ENCODE measurements at places on chromosomes 12 and 14.

GRCh38 chr14:20470603-20470901 lies 1.3 kb downstream of the PNP start:
- DNase-seq = no peak

- DNase-seq = no peak
Measured at GRCh38 chr14:43706900-43707299, 800.2 kb downstream of the FSCB start.

DNA sequence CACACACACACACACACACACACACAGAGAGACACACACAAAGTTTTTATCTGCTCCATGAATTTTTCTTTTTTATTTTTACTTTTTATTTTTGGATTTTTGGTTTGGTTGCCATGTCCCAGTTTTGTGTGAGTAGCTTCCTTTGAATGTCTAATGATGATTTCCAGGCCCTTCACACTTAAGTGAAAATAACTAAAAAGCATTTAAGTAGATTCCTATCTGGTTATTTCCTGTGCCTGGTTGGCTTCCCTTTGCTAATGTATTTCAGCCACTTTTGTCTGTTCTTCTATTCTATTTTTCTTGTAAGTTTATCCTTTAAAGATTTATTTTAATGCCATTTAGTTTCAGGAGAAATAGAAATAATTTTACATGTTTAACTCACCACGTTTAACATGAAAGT lies 755.4 kb downstream of the SLC6A15 start:
- no peak for DNase-seq

GRCh38 chr14:92863286-92864080 lies 59.5 kb upstream of the CHGA start:
- DNase-seq = no peak

GRCh38 chr12:54662026-54662425 lies 13.9 kb upstream of the DCD start:
- no peak for DNase-seq

GRCh38 chr12:2640281-2640680 lies 154.5 kb upstream of the FKBP4 start:
- DNase-seq = no peak

DNA sequence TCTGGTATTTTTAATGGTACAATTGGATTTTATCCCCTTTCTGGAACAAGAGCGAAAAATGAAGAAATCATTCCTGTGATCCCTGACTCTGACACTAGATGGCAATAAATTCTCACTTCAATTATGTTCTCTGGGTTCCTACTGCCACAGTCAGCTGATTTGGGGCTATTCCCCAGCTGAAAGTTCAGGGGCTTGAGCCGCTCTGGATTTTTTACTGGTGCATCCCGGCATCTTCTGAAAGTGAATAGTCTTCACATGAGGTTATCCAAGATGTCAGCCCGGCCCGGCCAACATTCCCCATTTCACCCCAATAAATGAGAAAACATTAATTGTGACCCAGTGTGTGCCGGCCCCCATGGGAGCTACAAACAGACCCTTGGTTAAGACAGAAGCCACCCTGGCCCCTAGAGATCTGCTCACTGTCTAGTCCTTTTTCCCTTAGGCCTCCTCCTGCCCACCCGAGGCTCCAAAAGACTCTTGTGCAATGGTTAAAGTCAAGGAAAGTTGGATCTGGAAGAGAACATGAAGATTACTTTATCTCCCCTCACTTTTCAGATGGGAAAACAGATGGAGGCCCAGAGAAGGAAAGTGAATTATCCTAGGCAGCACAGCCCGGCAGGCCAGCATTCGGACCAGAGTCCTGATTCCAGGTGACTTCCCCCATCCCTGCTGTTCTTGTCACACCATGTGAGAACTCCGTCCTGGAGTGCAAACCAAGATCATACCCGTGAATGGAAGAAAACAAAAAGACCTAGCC lies 20.8 kb downstream of the CKAP4 start:
- no peak for DNase-seq

DNA sequence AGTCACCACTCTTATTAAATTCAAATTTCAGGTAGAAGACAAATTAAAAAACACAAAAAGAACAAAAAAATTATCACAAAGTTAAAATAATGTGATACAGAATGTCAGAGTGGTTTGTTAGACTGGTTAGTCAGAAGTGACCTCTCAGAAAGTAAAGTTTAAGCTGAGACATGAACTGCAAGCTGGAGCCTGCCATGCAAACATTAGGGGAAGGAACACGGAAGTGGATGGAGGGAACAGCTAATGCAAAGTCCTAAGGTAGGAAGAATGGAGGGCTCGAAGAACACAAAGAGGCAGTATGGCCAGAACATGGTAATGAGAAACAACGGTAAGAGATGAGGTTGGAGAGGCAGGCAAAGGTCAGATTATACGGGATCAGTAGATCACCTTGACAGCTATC lies 41.7 kb downstream of the WDHD1 start:
- no peak for DNase-seq

DNA sequence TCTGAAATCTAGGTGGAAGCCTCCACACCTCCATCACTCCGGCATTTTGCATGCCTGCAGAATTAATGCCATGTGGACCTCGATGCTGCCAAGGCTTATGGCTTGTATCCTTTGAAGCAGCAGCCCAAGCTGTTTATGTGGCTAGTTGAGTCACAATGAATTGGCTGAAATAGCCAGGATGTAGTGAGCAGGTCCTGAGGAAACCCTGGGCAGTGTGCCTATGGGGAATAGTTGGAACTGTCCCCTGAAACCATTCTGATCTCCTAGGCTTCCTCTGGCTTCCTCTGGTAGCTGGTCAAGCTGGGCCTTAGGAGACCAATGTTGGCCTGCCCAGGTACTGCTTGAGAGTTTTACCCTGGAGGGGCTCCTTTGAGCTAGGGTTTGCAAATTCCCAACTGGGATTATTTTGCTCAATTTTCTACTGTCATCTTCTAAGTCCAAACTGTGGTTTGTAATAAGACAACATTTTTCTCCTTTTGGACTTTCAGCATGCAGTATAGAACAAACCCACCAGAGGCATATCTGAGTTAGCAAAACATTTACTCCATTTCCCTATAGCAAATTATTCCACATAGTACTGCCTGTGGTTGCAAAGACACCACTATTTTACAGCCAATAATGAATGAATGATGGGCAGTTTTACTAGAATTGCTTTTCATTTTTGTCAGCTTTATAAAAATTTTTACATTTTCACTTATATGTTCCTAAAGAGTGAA lies 85.1 kb upstream of the AMIGO2 start:
- DNase-seq = no peak

Data from stimulated activated CD8-positive, alpha-beta memory T cell treated with anti-CD3 and anti-CD28 coated beads, Interleukin-2, amount 100 ng/mL, for 1 hour (primary cell).